ENCODE measurements at places on chromosomes 12 and 14.

GRCh38 chr14:72945356-72946027, 19.2 kb downstream of the DCAF4 start:
- DNase-seq: no peak

- DNase-seq: no peak
Measured at GRCh38 chr12:76997011-76997780, 68.2 kb downstream of the E2F7 start.

DNA sequence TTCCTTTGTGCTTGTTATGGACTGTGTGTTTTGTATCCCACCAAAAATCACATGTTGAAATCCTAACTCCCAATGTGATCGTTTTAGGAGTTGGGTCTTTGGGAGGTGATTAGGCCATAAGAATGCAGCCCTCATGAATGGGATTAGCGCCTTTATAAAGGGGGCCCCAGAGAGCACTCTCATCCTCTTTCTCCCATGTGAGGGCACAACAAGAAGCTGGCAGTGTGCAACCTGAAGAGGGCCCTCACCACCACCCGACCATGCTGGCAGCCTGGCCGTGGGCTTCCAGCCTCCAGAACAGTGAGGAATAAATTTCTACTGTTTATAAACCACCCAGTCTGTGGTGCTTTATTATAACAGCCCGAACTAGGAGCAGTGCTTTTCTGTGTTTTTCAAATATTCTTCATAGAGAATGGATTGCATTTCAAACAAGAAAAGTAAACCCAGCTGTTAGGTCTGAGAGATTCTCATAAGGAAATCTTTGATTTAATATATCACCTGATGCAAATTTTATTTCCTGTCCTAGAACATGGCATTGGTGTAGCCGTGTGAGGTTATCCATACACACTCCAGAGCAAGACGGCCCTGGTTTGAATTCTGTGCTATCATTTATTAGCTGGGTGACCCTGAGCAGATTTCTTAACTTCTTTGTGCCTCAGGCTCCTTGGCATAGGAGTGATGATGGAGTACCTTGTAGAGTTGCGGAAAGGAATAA, 27.8 kb downstream of the HSPB8 start:
- no peak for DNase-seq

GRCh38 chr14:77344377-77344996, 23.7 kb downstream of the GSTZ1 start:
- DNase-seq: peak; percentile 28

DNA sequence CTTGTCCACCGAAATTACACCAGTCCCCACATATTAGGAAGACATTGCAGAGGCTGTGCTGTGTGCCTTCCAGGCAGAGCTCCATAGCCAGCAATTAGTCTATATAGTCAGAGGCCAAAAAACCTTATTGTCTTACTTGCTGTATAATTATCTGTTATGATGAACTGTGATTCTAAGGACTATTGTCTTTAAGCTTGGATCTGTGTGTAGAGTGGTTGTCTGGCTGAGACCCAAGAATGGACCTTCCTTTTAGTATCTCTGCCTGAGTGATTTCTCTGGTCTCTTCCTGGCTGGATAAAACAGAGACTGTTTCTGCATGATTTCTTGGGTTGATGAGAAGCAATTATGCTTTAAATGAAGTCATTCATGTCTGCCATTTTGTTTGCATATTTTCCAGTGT, 465.3 kb downstream of the PRKD1 start:
- DNase-seq: peak; percentile 35

All from DMS79 treated with DMSO at 0.1 percent for 48 hours (cell line).